GF-D8 (cell line): ENCODE measurements at places on chromosomes 1 and 21.
A peak's percentile ranks its signal among the peaks of the same experiment; 100 is the strongest.

DNA sequence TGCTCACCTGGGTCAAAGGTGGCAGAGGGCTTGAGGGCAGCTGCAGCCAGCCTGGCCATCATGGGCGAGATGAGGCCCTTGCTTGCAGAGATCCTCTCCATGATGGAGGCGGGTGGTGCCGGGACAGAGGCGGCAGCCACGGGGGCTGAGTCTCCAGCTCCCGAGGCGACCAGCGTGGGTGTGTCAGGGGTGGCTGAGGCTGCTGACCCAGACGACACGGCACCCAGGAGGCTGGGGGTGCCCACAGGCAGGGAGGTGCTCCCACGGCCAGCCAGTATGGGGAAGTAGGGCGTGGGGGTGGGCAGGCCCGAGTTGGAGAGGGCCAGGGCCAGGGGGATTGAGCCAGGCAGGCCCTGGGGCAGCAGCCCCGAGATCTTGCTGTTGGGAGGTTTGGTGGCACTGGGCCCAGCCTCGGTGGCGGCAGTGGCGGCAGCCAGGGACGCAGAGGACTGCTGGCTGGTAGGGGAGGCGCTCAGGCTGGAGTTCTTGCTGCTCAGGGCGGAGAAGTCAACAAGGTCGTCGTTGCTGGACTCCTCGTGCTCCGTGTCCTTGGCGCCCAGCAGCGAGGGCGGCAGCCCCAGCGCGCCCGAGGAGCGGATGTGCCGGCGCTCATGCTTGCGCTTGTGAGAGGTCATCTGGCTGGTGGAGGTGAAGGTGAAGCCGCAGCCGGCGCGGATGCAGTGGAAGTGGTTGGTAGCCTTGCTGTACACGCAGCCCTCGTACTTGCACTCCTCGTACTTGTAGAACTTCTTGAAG, 142.9 kb downstream of the CASZ1 start:
- no peak for DNase-seq

GRCh38 chr1:37153116-37154100, 119.1 kb upstream of the GRIK3 start:
- DNase-seq, result no peak

DNA sequence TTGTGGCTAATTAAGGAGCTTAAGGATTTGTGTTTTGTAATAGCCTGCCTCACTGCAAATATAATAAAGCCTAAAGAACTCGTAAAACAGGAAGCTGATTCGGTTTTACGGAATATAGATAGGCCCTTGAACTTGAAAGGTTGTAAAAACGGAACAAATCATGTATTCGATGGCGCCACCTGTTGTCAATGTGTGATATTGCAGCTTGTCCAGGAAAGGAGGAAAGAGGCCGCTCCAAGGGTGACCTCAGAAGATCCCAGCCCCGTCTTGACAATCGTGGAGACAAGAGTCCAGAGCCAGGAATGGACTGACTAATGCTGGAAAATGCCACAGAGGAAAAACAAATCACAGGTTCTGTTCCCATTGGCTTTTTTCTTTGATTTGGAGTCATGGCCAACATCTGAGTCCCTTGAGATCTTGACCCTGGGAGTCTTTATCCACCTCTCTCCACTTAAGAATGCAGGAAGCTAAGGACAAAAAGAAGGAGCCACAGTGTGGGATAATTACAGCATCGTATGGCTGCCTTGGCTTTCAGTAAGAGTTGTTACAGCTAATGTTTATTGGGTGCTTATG, 7.0 kb upstream of the IGSF21 start:
- peak; percentile 2 for DNase-seq

DNA sequence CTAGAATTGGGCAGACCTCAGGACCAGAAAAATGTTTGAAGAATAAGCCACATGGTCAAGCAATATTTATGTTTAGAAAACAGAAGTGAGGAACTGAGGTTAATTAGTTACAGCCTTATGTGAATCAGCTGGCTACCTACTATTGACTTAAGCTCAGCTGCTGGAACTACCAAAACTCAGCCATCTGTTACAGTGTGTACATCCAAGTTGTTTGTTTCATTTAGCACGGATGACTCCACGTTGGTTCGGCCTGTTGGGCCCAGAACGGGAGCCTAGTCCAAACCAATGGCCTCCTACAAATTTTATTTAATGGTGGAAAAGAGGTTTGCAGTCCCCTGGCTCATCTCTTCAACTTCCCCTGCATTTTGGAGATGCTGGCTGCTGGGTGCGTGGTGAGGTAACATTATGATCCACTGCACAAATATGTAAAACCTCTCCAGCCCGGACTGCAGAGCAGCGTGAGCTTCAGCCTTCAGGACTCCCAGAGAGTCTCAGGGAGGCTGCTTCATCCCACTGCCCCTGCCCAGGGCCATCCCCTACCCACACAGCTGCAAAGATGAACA, 143.4 kb downstream of the ZZZ3 start:
- DNase-seq, result no peak

DNA sequence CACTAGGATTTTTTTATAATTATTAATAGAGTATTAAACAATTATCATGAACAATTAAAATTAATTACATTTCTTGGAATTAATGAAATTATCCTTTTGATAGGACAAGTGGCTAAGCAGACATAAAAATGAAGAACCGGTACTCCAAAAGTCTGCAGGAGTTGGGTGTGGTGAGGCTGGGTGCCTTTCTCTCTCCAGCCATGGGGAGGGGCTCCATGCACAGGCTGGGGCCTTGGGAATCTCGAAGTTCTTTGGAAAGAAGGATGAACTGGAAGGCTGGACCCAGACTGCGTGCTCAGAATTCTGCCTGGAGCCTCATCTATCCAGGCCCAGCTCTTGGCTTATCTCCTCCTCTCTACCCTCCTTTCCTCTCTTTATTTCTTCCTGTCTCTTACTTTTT, 94.1 kb downstream of the ACTL8 start:
- no peak for DNase-seq

DNA sequence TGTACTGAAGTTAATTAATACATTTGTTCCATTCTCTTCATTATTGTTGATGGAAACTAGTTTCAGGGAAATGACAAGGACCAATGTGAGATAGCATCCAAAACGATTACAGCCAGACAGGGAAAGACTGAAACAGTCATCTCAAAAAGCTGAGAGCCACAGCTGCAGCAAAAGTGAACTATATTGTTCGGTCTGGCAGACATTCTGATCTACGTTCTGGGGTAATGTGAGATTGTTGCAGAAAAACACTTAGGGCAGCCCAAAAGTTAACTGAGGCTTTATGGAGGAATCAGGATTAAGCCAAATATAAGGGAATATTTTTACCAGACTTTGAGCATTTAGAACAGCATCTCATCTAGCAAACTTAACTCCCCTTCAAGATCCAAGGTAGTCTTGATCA, 112.9 kb downstream of the LRRC40 start:
- no peak for DNase-seq

DNA sequence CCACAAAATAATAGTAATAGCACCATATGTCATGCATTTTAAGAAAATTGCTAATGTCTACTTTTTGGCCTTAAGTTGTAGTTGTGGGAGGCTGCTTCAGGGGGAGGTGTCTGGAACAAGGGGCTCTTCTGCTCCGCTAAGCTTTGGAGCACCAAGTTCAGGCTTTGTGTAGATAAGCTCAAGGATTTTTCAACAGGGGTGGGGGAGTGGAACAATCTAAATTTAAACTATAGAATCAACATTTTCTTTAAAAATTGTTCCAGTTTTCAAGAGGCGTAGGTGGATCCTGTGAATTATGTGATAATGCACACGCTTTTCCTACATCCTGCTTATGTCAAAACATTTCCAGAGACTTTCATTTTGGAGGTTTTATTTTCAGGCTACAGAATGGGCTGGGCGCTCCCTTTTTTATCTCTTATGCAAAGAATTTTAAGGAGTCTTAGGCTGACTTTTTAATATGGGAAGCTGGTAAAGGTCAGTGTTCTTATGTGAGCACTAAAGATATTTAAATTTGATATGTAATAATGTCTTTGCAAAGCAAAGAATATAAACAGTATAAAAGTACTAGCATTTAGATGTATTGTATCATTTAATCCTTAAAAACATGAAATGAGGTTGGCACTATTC, 9.9 kb downstream of the ATP1A1 start:
- no peak for DNase-seq

DNA sequence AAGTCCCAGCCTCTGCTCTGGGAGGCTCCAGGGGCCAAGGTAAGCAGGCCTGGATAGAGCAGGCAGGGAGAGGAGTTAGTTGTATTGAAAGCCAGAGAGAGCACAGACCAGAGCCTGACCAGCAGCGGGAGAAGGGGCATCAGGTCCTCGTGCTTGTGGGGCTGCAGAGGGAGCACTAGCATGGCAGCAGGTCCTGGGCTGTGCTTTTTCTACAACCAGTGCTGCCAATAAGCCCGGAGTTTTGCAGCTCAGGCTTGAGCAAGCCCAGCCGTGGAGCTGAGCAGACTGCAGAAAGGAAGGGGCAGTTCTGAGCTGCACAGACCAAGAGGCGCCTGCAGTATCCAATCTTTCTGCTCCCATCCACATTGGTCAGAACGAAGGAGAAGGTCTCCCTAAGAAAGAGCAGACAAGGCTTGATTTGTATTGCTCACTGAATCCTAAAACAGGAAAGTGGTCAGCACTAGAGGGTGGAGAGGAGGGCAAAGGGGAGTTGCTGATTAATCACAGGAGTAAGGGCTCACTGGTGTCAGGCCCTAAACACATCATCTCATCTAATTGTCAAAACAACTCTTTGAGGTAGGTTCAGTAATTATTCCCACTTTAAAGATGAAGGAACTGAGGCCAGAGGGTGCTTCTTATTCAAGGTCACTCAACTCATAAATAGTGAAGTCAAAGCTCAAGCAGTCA, 2.7 kb downstream of the DENND2D start:
- peak; percentile 17 for DNase-seq

DNA sequence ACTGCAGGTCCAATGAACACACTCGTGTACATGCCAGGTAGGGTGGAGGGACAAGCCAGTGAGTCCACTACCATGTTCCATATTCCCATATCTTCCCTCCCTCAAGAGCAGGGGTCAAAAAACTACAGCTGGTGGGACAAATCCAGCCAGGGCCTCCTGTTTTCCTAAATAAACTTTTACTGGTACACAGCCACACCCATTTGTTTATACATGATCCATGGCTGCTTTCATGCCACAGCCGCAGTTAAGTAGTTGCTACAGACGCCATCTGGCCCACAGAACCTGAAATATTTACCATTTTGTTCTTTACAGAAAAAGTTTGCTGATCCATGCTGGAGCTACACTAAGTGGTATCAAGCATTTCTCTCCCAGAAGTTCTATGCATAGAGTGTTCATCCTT, 42.4 kb downstream of the CASQ2 start:
- DNase-seq, result no peak

- DNase-seq, result no peak
Observed at GRCh38 chr1:232528472-232529089, 101.4 kb downstream of the SIPA1L2 start.

- no peak for DNase-seq
Observed at GRCh38 chr1:71464016-71464415, 383.2 kb upstream of the ZRANB2 start.

GRCh38 chr1:67148516-67149178, 13.9 kb upstream of the C1orf141 start:
- DNase-seq, result no peak

GRCh38 chr1:177858332-177858821, 111.5 kb downstream of the SEC16B start:
- no peak for DNase-seq

GRCh38 chr1:79604490-79605198, 598.1 kb upstream of the ADGRL4 start:
- DNase-seq, result no peak

DNA sequence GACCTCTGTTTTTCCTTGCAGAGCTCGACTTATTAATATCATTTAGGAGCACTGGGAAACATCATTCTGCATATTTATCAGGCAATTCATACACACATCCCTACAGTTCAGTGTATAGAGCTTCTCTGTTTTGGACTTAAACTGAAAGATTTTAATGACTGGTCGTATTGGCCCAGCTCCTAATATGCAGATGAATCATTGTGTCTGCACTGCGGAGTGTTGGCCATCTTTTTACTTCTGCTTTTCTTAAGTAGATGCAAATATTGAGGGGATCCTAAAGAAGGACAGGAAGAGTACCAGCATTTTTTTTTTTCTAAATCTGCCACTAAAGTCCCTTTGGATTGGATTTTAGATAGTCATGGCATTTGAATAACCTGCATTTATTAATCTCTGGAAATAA, 154.8 kb downstream of the BACH1 start:
- DNase-seq, result no peak

- no peak for DNase-seq
Observed at GRCh38 chr1:202149566-202149965, 5.0 kb upstream of the ARL8A start.

DNA sequence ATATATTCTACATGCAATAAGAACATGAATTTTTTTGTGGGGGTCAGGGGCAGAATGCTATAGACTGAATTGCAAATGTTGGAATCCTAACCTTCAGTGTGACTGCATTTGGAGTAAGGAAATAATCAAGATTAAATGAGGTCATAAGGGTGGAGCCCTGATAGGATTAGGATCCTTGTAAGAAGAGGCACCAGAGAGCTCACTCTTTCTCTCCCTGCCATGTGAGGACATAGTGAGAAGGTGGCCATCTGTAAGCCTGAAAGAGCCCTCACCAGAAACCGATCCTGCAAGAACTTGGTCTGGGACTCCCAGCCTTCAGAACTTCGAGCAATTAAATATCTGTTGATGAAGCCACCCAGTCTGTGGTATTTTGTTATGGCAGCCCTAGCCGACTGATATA, 70.3 kb upstream of the SOX13 start:
- no peak for DNase-seq

DNA sequence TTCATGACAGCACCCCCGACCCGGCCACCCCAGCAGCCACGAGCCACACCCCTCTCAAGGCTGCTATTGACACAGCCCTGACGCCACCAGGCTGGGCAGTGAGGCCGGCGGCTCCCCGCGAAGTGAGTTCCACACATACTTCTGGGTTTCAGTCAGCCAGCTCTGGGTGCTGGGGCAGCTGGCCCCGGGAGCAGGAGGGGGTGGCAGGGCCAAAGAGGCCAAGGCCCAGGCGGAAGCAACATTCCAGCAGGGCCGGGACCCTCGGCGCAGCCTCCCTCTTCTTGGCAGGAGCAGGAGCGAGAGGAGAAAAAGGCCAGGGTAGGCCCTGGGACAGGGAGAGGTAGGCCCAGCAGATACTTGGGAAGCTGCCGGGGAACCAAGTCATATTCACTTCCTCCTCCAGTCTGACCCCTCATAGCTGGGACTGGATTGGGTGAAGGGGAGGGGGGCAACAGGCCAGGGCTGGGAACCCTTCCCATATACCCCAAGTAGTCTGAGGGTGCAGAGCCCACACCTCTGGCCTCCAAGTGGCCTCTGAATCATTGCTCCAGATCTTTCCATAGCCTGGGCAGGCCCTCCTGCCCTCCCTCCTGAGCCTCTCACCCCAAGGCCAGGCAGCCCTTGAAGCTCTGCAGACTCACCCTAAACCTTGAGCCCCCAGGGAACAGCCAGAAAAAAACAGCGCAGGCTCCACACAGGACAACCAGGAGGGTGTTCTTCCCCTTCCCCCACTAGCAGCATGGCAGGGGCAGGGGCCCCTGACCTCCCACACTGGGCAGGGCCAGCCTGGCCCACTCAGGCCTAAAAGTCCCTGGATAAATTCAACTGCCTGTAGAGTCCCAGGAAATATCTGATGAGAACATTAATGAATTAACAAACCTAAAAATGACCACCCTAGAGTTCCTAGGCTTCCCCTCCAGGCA, 5.7 kb downstream of the HSPG2 start:
- no peak for DNase-seq

- no peak for DNase-seq
Observed at GRCh38 chr21:43829575-43830119, 35.4 kb upstream of the AGPAT3 start.
